Cortex of kidney (tissue), 1 donor: ENCODE measurements at places on chromosomes 5 and 9.

DNA sequence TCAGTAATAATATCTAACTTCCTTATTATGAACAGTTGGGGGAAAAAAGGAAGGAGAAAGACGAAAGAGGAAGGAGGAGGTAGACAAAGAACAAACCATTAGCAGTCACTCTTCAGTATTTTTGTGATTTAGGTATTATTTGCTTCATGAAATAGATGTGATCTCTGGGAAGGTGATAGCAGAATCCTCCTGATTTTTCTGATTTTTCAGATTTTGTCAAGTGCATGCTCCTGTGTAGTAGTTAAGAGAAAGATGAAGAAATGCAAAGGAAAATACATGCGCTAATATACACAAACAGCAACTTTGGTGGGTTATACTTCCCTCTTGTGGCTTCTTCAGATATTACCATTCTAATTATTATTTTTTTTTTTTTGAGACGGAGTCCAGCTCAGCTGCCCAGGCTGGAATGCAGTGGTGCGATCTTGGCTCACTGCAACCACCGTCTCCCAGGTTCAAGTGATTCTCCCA, 31.6 kb downstream of the LMNB1 start:
- DNase-seq = no peak

DNA sequence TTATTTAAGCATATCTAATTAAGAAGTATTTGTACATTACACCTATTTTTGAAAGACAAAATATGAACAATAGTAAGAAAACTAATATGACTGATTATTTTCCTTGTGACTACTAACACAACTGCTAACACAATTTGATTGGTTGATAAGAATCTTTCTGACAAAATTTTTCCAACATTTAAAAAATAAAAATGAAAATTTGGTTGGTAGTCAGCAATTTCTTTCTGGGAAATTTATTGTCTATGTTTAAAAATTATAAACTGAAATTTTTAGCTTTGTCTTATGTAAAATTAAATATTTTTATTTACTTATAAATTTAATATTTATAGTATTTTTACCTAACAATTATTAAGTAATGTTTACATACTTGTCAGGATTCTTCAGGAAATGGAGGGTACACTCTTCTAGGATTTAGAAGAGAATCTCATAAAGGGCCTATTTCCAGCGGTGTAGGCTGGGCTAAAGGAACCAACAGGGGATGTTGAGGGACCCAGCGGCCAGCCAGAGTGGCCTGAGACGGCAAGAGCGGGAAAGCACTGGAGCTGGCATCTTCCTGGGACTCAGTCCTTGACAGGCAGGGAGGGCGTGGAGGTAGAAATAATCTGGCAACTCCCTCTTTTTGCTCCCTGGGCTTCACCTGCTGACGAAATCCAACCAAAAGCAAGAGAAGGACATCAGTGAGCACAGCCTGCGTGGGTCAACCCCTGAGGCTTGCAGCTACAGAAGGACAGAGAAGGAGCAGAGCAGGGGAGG, 14.7 kb upstream of the FAM120A start:
- no peak for DNase-seq

DNA sequence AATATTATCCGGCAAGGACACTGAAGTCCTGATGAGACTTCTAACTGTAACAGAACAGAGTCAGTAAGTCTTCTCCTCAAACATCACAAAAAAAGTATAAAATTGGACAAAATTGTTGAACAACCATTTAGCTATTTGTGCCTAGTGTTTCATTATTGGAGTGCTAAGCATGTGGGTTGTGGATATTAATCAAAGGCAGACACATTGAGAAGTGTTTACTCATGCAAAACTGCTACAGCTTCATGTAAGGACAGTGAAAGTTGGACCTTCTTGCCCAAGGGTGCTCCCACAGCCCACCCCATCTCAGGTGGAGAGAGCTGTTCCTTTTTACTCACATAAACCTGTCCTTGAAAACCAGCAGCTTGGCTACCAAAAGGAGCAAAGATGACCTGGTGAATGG, 355.1 kb upstream of the DAB2 start:
- no peak for DNase-seq

GRCh38 chr5:4226565-4226964, 630.9 kb downstream of the IRX1 start:
- DNase-seq = no peak

- DNase-seq = no peak
Measured at GRCh38 chr5:126098330-126099017, 324.7 kb upstream of the GRAMD2B start.

DNA sequence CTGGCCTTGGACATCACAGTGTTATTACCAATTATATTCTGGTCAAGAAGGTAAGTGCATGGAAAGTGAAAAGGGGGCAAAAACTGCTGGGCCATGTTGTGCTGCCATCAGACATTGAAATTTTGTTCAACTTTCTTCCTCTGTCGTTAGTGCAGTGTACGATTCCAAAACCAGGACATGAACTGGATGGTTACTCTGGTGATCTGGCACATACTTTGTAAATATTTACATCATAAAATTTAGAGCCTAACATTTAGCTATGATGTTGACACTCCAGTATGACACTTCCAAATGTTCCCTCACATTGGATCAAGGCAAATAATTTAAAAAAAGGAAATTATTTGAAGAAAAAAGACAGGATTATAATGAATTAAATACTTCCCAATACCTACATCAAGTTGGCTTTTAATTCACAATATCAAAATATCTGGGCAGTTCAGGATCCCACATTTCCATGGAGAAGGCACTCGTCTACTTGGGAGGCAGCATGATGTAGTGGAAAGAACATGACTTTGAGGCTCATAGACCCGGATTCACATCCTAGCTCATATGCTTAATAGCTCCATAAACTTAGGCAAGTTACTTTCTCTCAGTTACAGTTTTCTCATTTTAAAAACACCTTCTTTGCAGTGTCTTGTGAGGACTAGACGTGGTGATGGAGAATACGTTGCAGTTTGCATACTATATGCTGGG, 342.5 kb upstream of the MPDZ start:
- DNase-seq = no peak

DNA sequence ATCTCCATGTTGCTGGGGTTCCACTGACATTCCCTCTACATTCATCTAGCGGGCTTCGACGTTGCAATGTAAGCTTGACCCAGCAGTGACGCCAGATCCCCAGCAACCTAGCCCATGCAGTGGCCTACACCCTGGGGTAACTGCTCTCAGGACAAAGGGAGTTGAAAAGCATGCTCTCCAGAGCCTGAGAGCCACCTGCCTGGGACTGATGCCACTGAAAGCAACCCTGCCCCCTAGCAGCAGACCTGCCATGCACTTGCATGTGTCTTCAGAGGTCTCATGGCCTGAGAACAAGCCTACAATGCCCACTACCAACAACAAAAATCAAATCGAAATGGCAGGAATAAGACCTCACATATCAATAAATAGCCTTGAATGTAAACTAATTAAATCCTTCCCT, 330.3 kb downstream of the TRIM36 start:
- no peak for DNase-seq

DNA sequence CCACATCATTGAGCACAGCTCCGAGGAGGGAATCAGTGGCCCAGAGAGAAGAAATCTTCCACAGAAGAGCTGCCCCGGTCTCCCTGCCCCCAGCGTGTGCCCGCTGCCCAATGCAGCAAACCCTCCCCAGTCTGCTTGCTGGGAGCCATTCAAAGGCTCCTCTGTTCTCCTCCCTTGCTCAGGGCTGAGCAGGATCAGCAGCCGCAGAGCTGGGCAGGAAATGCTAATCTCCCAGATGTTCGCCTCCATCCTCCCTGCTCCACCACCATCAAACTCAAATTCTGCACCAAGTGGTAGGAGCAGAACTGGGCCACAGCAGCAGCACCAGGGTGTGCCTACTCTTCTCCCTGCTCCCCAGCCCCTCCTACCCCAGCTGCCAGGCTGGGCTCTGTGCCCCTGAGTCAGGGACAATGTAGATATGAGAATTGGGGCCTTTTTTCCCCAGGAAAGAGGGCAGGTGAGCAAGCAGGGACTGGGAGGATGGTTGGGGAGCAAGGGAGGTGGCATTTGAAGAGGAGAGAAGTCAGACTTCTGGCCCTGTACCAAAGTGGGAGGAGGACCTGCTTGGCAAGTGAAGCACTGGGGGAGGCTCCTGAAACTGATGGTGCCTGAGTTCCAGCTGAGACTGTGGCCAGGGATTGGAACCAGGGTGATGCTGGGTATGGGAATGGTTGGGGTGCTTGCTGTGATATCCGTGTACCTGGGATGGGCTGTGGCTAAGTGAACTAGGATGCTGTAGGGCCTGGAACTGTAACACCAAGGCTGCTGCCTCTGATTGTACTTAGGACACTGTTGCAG, 1.9 kb upstream of the PCDH1 start:
- DNase-seq = no peak

DNA sequence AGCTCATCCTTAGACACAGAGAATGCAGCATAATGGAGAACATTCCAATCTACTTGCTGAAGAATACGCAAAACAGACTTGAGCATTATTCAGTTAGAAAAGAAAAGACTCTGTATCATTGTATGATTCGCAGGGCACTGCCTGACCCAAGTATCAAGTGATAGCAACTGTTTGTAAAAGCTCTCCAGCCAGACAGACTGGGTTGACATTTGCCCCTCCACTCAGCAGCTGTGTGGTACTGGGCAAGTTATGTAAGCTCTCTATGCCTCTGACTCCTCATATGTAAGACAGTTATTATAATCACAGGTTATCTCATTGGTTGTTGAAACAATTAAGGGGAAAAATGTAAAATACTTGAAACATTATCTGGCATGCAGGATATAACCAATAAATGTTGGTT, 505.0 kb downstream of the ELAVL2 start:
- DNase-seq = no peak

DNA sequence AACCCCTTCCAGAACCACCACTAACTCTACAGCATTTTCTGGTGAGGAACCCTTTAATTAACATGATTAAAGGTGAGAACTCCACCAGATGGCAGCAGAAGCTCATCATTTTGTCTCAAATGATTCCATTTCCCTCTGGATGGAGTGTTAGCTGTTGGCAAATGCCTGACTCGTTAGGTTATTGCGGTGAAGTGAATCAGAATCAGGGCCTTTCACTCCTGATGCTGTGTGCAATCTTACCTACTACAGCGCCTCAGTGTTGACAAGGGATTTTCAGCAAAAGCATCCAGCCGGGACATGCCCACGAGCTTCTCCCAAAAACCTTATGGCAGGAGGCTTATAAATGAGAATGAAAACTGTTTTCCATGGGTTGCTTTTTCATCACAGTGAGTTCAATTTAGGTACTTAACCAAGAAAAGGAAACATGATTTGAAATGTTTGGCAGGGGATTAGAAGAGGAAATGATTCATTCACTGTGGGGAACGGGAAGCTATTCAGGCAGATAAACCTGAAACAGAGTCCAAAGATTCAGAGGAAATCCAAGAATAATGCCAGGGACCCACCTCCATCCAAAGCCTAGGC, 48.0 kb upstream of the CAST start:
- no peak for DNase-seq

- no peak for DNase-seq
Measured at GRCh38 chr9:99134893-99135341, 30.0 kb downstream of the TGFBR1 start.

DNA sequence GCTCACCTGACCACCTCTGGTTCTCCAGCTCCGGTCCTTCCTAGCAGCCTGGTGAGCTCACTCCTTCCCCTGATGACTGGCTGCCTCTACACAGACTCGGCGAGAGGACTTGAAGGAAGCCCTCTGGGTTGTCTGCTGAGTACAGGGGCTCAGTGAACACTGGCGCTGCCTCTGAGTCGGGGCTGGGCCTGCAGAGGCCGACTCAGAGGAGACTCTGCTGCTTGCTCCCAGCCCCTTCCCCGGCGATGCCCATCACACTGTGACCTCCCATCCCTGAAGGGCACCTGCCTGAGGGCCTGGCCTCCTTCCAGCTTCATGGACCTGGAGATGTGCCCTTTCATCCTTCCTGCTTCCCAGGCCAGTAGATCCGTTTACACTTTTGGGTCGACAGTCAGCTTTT, 22.0 kb downstream of the CRB2 start:
- no peak for DNase-seq

- no peak for DNase-seq
Measured at GRCh38 chr5:179164331-179165311, 104.4 kb downstream of the ZNF354C start.

DNA sequence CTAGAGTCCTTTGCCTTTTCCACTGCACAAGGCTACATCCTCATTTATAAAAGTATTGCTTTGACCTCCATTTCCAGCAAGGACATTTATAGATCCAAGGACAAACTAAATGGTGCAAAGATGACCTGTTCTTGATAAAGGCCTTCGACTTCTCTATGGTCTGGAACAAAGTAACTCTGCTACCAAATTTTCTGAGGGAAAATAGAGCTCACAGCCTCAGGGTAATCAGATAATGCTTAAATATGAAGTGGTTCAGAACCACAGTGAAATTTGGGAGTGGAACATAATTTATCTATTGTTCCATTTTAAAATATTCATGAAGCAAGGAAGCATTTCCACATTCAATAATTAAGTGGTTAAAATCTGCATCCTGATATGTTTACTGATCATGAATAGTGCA, 137.5 kb downstream of the TTLL11 start:
- no peak for DNase-seq

DNA sequence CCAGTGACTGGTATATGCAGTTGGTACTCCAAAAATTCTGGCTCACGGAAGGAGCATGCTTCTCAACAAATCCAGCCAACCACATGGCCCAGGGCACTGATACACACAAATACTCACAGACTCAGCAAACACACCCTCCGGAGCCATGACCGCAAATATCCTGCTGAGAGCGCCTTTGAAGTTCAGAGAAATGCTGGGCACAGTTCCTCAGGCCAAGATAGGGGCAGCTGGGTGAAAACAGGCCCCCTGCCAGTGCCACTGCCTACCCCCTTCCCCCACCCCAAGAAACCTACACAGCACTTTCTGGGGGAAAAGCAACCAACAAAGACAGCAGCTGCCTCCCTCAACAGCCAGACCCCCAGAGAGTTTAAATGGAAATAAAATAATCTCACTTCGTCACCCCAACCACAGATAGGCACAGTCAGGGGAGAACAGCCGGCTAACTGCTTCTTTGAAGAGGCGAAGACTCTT, 120.0 kb downstream of the C5orf15 start:
- no peak for DNase-seq

DNA sequence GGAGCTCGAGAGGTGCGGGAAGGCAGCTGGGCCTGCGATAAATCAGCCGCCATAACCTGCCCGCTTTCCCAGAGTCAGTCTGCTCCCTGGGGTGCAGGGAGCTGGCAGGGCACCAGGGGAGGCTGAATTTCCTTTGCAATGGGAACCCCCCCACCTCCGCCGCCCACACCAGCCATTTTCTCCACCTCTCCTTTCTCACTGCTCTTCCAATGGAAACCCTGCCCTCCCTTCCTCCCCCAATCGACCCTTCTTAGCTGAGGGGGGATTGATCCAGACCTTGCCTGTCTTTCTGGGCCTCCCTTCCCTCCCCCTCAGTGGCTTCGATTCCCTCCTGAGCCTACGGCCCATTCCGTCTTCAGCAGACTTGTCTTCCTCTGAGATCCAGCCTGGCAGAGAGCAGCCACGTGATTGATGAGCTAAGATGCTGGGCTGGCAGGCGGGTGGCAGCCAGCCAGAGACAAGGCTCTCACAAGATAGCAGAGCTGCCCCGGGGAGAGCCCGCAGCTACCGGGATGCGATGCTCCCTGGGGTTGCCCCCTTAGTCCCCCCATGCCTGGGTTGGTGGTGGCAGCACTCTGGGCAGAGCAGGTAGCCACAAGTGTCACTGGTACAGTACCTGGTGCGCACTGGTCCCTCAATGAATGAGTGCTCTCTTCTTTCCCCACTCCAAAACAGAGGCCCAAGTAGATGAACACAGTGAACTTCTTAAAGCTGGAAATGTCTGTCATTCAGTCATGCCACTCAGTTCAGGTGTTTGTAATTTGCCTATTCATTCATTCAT, 53.7 kb upstream of the FABP6 start:
- DNase-seq = no peak
